ENCODE measurements at places on chromosomes 2 and 18.

DNA sequence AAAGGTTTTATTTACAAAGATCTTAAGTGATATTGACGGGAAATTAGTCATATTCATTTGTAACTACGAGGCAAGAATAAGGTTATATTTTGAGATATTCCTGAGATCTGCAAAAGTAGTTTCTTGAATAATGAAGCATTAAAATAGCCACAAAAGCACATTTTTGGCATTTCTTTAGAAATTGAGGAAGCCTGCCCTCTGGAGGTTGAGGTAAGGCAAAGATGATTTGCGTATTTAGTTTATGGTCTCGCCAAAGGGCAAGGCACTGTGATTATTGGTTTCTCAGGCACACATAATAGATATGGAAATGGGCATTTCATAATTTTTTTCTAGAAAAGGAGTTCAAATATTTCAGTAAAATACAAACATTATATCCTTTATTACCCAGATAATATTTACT is 143.7 kb upstream of the RPRM start:
- DNase-seq, result no peak

GRCh38 chr2:69344305-69344704 is 42.7 kb downstream of the GFPT1 start:
- no peak for DNase-seq

- no peak for DNase-seq
Observed at GRCh38 chr2:226580403-226580802, 219.2 kb downstream of the IRS1 start.

DNA sequence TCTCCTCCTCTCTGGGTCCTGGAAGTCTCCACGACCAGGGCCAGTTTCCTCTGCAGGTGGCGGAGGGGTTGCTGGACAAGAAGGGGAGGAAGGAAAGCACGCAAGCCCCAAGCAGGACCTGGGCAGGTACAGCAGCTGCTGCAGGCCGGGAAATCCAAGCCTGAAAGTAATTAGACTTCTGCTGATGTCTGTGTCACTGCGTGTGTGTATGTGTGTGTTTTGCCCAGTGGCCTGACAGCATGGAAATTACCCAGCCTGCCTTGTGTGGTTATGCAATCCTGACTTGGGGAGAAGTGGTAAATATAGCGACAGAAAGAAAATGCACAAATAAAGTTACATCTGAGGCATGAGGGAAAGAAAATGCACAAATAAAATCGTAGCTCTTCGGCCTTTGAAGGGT is 121.8 kb upstream of the ZBTB14 start:
- DNase-seq, result no peak

GRCh38 chr2:63047321-63048279 is 3.0 kb upstream of the OTX1 start:
- no peak for DNase-seq

- no peak for DNase-seq
Observed at GRCh38 chr18:79740521-79741361, 57.0 kb upstream of the KCNG2 start.

DNA sequence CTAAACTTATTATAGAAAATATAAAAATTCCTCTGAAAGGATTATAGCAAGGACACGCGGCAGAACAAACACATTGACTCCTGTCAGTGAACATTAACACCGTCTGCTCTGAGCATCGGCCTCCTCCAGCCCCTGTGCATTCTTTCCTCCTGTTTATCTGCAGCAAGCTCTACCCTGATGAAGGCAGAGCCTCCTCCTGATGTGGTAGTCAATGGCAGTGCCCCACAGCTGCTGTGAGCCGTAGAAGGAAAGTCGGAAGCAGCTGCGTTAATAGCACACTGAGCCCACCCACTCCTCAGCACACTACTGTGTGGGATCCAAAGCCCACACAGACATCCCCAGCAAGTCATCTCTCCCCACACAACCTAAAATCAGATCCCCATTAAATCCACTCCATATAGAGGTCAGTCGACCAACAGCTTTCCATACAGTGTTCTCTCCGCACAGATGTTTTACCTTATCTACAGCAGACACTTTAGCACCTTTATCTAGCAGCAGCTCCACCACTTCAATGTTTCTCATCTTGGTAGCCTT is 41.0 kb downstream of the KIDINS220 start:
- DNase-seq, result no peak

GRCh38 chr2:44751754-44752479 is 189.6 kb upstream of the SIX3 start:
- no peak for DNase-seq

GRCh38 chr2:39107156-39107555 is 13.7 kb downstream of the SOS1 start:
- DNase-seq, result no peak

DNA sequence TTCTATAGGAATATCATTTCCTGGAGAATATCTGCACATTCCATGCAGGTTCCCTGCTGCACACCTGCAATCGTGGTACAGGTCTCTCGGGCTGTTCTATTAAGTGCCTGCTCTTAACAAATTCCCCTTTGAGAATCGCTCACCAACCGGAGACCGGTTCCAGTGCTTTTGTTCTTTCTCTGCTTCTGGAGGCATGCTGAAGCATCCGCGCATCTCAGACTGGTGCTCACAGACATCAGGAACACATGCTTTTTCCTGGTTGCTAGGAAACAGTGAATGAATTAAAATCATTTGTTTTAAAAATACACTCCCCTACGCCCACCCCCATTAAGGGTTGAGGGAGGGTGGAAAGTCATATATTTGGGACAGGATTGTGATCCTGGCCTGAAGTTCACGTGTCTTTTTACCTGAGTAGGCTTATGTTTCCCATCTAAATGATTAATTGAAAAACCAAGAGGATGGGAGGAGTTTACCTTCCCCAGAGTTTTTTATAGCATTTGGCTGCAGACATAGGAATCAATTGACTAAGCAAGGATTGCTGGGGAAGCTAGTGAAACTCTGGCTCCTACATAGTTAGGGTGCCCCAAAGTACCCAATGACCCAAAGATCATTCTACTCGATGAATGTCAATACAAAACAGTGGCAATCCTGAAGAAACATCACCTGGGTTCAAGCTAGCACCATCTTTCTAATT is at the start of gene C2orf80:
Gene C2orf80 (minus strand): TSS at position 221 of the 694 bp plus-strand sequence. CDS start 3,044 bp downstream, outside the sequence.
- no peak for DNase-seq

- DNase-seq, result no peak
Observed at GRCh38 chr2:232365621-232366321, 12.8 kb upstream of the ALPP start.

- DNase-seq, result no peak
Observed at GRCh38 chr2:205865905-205866441, 183.7 kb downstream of the NRP2 start.

DNA sequence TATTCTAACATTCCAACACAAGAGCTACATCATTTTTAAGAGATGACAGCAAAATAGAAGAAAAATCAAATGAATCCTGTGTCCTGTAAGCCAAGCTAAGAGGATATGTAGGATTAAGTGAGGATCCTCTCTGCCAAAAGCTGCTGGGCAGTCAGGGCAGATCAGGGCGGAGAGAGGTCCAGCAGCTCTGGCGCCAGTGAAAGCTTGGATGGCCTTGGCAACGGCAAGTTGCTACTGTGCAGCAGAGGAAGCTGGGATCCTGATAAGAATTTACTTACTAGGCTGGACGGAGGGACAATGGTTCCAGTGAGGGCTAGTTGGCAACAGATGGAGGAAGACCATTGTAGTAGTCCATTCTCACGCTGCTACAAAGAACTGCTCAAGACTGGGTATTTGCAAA is 391.5 kb downstream of the XIRP2 start:
- DNase-seq, result no peak

DNA sequence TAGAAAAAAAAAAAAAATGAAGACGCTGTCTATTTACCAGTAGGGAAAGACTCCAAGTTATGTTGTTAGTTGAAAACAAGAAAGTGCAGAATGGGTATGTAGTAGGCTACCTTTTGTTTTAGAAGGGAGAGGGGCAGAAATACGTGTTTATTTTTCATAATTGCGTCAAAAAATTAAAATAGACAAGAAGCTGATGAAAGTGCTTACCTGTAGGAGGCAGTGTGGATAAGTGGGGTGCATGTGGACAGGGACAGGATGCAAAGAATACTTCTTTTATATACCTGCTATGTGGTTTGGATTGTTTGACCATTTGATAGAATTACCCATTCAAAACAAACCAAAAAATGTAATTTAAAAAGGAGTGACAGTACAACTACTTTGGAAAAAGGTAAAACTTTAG is 3.0 kb upstream of the GCG start:
- no peak for DNase-seq

DNA sequence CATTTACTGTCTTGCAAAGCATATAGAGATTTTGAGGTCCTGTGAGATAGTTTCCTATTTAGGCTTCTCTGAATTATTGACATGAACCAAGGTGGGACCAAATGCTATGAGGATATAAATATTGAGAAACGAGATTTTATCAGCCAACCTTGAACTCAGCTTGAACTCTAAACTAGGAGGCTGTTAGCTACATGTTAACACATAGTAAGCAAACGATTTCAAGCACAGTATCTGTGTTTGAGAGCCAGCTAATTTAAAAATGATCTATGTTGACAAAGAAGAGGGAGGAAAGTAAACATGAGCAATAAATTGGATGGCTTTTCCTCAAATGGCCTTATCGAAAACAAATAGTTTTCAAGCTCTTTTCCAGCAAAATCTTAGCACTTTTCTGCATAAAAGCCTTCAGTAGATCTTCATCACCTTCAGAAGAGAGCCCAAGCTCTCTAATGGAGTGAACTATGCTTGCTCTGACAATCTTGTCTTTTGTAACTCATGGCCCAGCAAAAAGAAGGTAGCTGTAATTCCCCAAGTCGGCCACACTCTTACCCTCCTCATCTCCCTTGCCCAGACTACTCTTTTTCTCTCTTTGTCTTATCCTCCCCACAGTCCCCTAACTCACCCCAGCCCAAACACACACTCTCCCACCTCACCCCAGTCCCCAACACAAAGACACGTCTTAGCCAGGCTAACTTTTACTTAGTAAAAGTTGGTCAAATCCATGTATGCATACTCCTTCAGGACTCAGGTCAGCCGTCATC is 14.7 kb downstream of the CD28 start:
- DNase-seq, result no peak

DNA sequence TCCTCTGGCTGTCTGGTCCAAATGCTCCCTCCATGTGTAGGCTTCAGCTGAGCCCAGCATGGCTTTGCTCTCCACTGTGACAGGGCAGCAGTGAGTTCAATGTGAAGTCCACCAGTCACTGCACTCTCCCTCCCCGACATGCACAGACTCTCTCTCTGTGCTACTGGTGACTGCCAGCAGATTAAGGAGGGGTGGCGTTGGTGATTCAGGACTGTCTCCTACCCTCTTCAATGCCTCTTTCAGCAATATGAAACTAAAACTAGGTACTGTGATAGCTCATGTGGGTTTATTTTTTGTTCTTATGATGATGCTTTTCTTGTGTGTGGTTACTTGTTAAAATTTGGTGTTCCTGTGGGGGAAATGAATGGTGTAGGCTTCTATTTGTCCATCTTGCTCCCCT is 201.0 kb upstream of the RBMS1 start:
- no peak for DNase-seq

DNA sequence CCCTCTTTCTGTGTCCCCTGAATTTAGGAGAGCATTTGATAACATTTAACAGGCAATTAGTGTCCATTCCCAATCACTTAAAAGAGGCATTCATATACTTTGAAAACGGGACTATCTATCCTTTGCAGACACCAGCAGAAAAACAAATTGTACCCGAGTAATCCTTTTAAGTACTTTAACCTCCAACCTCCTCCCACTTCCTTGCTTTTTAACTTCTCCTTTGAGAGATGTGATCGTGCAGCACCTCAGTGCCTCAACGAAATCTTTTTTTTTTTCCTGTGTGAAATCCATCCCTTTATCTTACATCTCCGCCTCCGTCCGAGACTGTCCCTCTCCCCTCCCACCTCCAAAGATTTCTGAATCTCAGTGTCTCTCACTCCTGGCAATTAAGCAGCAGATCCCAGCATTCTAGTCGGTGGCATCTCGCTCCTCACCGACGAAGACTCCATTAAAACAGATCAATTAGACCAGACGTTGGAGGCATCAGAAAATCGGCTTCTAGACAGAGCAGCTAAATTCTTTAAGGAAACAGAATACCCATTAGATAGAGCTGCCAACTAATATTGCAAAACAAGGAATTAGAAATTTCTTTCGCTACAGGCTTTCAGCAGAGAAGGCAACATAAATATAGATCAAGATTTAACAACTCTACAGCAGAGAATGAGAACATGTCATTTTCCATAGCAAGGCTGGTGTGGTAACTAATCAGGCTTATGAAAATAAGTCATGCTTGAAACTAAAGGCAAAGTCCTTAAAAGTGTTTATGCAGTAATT is 1.9 kb upstream of the TMEFF2 start:
- no peak for DNase-seq

- DNase-seq, result no peak
Observed at GRCh38 chr18:12026562-12026961, 45.3 kb downstream of the IMPA2 start.

- DNase-seq, result no peak
Observed at GRCh38 chr2:186205254-186205911, 280.7 kb upstream of the ZC3H15 start.

All from esophagus squamous epithelium (tissue), 5 donors.